ENCODE measurements at places on chromosomes 5 and 9. TPM values are rescaled to one million over a fixed set of nuclear protein-coding genes. Genes with fewer than 3 reads are reported as not detected.

DNA sequence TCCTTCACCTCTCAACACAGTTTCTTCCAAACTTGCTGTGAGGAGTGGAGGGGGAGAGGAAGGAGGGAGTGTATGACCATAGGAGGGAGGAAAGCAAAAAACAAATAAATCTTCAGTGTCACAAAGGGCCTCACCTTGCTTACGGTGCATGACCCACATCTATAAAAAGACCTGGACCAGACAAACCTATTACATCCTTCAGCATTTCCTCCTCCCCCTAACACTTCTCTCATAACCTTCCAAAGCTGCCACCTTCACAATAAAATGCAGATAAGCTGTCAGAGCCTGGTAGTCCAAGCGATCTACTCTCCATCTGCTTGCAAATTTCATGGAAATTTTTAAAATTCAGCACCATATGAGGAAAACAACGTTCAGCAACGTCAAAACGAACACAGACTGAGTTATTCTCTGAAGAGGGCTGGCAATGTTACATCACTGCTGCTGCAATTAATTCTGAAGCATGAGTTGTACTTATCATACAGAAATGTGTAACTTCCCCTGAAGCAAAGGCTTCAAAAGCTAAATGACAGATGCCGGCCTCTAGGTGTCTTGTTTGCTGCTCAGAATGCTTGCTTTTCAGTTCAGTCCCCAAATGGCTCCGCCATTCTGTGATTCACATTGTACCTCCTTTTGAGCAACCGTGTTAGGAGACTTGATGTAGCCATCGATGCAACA is 62.9 kb downstream of the EFNA5 start:
- DNase-seq: no peak

DNA sequence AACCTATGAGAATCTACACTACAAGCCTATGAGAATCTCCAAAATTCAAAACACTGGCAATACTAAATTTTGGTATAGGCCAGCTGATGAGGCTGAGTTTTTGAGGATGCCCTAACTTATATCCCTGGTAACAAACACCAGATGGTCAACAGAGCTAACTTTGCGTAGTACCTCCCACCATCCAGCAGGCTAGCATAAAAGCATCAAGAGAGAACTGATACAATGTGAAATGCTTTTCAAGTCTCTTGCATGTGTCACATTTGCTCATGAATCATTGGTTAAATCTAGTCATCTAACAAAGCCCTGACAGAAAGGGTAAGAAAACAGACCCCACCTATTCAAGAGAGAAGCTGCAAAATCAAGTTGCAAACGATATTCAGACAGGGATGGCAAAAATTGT is 1609.7 kb upstream of the CDH9 start:
- peak; percentile 64 for DNase-seq

DNA sequence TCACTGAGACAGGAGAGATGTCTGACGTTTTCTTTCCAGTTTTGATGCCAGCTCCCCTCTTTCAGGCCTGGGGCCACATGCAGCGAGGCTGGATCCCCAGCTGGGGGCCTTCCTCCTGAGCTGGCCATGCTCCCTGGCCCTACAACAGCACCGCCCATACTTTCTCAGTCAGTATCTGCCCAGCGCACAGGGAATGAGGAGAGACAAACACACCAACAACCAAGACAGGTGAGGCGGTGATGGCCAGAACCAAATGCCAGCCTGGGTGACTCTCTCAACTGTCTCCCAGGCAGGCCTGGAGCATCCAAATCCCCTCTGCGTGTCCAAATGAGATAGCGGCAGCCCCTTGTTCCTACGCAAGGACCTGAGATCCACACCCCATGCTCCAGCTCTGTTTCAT is 109.6 kb downstream of the ROR2 start:
- no peak for DNase-seq

GRCh38 chr5:148314187-148314586 is 2.0 kb downstream of the SPINK7 start:
- DNase-seq: no peak

- DNase-seq: peak; percentile 50
Measured at GRCh38 chr5:102856389-102856777, 101.3 kb downstream of the PAM start.

DNA sequence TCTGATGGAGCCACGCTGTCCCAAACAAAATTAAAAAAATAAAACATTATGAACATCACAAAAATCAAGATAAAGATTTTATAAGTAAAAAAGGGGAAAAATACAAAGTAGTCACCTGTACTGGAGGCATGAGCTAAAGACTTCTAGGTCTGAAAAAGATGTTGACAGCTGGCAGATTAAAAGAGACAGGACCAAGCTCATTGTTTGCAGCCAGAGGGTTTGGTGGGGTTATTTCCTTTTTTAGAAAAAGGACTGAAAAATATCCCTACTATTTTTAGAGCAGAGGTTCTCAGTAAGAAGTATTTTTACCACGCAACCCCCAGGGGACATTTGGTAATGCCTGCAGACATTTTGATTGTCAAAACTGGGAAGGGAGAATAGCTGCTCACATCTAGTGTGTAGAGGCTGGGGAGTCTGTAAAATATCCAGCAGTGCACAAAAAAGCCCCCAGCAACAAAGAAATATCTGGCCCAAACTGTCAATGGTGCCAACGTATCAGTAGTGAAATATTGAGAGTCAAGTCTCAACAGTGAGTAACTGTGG is 353.4 kb downstream of the TLE1 start:
- DNase-seq: no peak

DNA sequence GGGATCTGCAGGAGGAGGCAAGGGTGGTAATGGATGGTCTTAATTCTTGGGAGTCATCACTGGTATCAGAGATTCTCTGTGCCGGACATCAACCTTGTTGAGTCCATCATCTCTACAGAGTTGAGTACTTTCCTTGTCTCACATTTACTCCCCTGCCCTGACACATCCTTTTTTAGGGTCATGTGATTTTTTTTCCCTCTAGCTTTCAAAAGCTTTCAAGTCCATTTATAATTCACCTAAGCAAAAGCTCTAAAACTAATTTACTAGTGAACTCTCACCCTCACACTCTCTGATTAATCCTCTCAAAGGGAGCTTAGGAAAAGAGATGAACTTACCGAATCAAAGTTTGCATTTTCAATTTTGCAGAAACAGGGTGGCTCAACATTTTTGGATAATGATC is 192.9 kb downstream of the TARS1 start:
- no peak for DNase-seq

GRCh38 chr9:115035841-115036612 is 81.9 kb downstream of the TNC start:
- no peak for DNase-seq

GRCh38 chr5:68303038-68303738 is 87.6 kb downstream of the PIK3R1 start:
- peak; percentile 75 for DNase-seq

DNA sequence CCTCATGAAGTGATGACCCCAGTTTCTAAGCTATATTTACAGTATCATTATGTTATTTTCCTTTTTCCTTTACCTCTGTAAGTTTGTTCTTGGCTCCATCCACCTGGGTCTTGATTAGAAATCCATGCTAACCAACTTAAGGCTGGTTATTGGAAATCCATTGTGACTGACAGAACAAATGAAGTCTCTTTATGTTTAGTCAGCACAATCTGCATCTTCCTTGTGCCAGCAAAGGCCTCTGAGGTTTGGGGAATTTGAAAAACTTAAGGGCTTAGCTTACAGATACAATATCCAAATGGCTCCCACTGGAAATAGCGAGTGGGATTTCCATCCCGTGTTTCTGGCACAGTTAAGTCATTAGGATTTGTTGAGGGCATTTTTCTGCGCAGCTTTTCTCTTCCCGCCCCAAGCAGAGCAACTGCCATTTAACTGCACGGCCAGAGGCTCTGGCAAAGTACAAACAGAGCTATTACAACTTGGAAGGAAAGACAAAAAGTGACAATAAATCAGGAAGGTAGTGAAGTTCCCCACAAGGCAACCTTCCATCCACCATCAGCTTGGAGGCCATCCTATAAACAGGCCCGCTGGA is 64.2 kb downstream of the DCP2 start:
- no peak for DNase-seq

GRCh38 chr9:83477120-83477519 is 61.1 kb downstream of the FRMD3 start:
- DNase-seq: no peak

DNA sequence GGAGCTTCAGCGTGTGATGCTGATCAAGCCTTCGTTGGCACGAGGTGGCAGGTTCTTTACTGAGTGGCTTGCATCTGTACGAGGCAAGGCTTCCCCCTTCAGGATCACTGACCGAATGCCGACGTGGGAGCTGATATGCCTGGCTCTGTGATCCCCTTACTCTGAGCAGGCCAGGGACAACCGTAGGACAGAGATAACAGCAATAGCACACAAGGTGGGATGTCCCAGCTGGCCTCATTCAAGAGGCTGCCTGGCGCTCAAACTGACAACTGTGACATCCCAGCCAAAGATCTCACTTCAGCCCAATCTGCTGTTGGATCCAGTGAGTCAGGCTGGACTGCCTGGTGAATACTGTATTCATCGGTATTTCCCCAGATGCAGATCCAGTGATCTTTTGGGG is 199.4 kb upstream of the PANK3 start:
- no peak for DNase-seq

GRCh38 chr5:78509884-78510769 is 138.4 kb downstream of the LHFPL2 start:
- DNase-seq: no peak

- no peak for DNase-seq
Measured at GRCh38 chr9:129835860-129836223, 584 bp downstream of the USP20 start.

DNA sequence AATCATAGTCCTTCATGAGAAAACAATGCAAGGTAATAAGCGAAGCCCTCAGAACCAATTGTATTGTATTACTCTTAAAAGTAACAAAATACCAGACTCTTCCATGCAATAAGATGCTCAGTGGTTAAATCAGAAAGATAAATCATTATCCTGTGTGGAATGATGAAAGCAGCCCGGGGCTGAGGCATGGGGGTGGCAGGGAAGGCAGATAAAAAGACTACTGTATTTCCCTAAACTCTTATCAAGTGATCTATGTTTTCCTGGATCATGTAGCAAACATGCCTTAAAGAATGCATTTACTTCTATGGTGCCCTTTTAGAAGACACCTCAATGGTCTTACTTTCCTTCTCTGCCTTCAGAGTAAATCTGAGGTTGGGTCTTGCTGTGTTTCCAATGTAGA is 105.6 kb upstream of the DAPK1 start:
- no peak for DNase-seq

- DNase-seq: no peak
Measured at GRCh38 chr9:134894136-134894860, 13.7 kb downstream of the FCN2 start.

DNA sequence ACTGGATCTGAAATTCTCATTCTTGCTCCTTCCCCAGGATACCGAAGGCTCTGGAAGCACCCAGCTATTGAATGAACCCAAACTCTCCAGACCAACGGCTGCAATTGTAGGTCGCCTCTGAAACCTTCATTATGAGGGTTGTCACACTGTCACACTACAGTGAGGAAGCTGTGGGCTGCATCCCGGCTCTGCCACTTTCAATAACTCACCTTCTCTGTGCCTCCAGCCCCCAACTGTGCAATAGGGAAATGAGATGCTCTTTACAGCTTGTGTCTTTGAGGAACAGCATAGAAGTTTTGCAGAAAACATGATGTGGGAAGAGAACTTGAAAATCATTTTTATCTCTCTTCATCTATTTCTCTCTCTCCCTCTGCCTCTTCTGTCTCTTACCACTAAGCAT is 69.6 kb upstream of the TGFBR1 start:
- DNase-seq: no peak

GRCh38 chr9:121073038-121073437 is 1.7 kb upstream of the CNTRL start:
- DNase-seq: no peak

DNA sequence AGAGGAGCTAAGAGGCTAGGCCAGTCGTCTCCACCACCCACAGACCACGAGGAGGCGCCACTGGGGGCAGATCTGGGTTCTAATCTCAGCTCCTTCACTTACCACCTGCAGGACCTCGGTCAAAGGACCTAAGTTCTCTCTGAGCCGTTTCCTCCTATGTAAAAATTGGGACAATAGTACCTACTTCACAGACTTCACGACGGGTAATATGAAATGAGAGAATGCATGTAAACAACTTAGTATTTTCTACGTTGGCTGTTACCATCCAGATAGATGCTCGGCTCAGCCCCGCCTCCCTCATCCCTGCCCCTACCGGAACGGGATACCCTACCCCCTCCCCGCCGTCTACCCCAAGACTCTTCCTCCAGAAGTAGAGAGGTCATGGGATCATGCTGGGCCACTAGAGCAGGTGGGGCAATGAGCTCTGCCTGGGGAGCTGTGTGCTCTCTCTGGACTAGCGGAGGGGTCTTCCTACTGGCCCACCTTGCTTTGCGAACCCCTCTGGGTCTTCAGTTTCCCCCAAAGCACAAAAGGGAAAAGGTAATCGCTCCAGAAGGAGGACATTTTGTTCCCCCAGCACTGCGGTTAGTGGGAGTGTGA is 541 bp downstream of the GNPDA1 start:
- DNase-seq: peak; percentile 66

- DNase-seq: no peak
Measured at GRCh38 chr9:98973576-98973975, 29.9 kb downstream of the COL15A1 start.

DNA sequence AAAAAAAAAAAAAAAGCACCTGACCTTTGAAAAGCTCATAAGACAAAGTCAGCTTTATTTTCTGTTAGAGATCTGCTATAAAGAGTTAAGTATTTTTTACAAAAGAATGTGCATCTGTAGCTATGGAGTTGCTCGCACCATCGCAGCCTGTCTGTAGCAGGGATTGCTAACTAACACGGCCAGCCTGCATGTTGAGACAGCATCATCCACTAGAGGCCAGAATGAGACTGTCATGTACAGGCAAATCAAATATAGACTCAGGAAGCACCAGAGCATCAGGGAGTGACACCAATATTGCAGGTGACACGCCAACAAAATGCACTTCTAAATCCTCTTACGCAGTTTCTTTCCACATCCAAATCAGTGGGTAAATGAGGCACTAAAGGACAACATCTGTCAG is 136.3 kb upstream of the RASEF start:
- peak; percentile 24 for DNase-seq

GRCh38 chr9:104725014-104725413 is 22.5 kb upstream of the NIPSNAP3A start:
- peak; percentile 1 for DNase-seq

Gene RNF183
- total RNA-seq: not detected

Gene FBN2
- total RNA-seq: 12.8 TPM

Gene RAPGEF6
- 9.7 TPM for total RNA-seq

Gene PKD2L2
- total RNA-seq: not detected

Gene POLK
- total RNA-seq: 15.8 TPM

Gene IL4
- total RNA-seq: not detected

Gene CCDC192
- total RNA-seq: not detected

Gene PDCD1LG2
- total RNA-seq: 4.0 TPM

Gene FGF10
- total RNA-seq: not detected

Gene PCDHB13
- total RNA-seq: not detected

Gene GAPT
- total RNA-seq: not detected

Gene ANKRD31
- total RNA-seq: 0.13 TPM

Gene ABO
- not detected for total RNA-seq

Gene PCA3
- not detected for total RNA-seq

Gene OTULINL
- total RNA-seq: 7.1 TPM

Gene SELENOP
- not detected for total RNA-seq

Measured in HT1080 (cell line).